ENCODE measurements at places on chromosomes 5 and 9. TPM values are rescaled to one million over a fixed set of nuclear protein-coding genes. Genes with fewer than 3 reads are reported as not detected.

MRPL50 gene
- 12.2 TPM for total RNA-seq

CRHBP gene
- 0.17 TPM for total RNA-seq

JAKMIP2 gene
- 1.3 TPM for total RNA-seq

PCDHGA6 gene
- total RNA-seq = 4.8 TPM

INSL6 gene
- total RNA-seq = not detected

MEIKIN gene
- not detected for total RNA-seq

MAP1B gene
- 83.4 TPM for total RNA-seq

PCDHGA5 gene
- total RNA-seq = 2.6 TPM

PCDHB14 gene
- 0.77 TPM for total RNA-seq

LECT2 gene
- not detected for total RNA-seq

SHISAL2B gene
- total RNA-seq = not detected

FAM221B gene
- total RNA-seq = not detected

SLC38A9 gene
- total RNA-seq = 46.2 TPM

FAXDC2 gene
- 11.3 TPM for total RNA-seq

PLEKHG4B gene
- not detected for total RNA-seq

CNTNAP3 gene
- under 0.01 TPM for total RNA-seq

PWWP2A gene
- 14.9 TPM for total RNA-seq

RANBP3L gene
- total RNA-seq = under 0.01 TPM

INIP gene
- 14.4 TPM for total RNA-seq

TMEM8B gene
- 3.0 TPM for total RNA-seq

FCN2 gene
- total RNA-seq = not detected

GABRA6 gene
- total RNA-seq = not detected

Data from fibroblast of lung (primary cell).